Smooth muscle cell of the brain vasculature (primary cell): ENCODE measurements at places on chromosomes 12 and 14.

DNA sequence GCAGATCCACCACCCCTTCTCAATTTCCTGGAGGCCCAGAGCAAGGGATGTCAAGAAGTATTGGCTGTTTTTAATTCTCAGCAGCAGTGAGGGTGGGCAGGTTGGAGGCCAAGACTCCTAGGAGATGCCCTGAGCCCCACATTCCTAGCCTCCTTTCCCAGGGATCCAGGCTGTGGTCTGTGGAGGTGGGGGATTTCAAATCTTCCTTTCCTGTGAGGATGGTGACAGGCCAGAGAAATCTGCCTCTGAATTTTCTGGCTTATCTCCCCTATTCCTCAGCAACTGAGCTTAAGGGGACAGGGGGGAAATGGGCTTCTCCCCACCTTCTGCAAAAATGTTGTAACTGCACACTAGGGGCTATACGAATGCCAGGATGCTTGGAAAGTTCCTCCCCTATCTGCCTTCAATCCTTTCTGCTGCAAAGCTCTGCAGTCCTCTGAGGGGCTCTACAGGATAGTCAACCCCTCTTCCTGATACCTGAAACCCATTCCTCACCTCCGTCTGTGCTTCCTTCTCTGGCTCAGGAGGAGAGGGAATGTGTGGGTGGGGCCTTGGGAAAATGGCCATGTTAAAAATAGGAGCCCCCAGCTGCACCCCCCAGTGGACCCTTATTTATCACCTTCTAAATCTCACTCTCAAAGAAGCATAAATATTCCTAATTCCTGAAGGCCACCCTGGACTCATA lies 6.6 kb downstream of the GPR84 start:
- no peak for DNase-seq

- no peak for DNase-seq
Observed at GRCh38 chr12:75327642-75328041, 2.5 kb downstream of the CAPS2 start.

DNA sequence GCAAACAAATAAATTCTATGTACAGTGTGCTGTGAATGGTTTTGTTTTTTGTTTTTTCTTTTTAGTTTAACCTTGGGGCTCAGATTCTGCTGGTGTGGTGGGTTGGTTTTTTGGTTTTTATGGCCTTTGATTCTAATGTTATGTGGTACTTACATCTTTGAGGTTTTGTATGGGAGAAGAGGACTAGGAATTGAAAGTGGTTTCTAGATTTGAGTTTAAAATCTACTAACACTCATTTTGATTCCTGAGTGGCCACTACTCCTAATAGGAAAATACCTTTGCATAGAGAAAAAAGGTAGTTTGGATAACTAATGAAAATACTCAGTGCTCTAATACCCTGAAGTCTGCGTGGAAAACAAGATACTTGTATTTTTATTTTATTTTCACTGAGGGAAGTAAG lies 137.7 kb downstream of the MON2 start:
- no peak for DNase-seq

DNA sequence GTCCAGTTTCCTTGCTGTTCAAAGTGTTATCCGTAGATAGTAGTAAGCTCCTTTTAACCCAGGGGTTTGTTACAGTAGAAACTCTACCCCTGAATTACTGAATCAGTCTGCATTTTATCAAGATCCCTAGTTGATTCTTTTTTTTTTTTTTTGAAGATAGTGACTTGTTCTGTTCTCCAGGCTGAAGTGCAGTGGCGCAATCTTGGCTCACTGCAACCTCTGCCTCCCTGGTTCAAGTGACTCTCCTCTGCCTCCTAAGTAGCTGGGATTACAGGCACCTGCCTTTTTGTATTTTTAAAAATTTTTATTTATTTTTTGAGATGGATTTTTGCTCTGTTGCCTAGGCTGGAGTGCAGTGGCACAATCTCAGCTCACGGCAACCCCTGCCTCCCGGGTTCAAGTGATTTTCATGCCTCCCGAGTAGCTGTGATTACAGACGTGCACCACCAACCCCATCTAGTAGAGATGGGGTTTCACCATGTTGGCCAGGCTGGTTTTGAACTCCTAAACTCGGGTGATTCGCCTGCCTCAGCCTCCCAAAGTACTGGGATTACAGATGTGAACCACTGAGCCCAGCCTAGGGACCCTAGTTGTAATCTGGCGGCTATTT lies 10.5 kb downstream of the LARP4 start:
- no peak for DNase-seq

DNA sequence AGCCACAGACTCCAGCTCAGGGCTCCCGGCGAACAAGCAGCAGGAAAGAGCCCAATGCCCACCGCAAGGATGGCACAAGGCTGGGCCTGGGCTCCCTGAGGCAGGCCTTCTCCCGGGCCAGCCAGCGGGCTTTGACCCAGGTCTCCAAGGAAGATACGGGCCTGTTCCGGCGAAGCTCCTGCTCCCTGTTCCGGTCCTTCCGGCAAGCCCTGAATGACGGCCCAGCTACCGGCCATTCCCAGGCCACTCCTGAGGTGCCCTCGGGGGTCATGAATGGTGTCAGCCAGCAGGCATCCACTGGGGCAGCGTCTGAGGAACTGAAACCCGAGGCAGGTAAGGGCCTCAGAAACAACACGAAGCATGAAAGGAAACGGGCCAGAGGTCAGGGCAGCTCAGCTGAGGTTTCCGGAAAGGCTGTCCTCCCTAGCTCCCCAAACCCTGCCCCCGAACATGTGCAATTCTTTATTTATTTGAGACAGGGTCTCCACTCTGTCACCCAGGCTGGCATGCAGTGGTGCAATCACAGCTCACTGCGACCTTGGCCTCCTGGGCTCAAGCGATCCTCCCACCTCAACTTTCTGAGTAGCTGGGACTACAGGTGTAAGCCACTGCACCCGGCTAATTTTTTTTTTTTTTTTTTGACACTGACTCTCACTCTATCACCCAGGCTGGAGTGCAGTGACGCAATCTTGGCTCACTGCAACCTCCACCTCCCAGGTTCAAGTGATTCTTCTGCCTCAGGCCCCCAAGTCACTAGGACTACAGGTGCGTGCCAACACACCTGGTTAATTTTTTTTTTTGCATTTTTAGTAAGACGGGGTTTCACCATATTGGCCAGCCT lies 6.0 kb downstream of the EXOC3L4 start:
- DNase-seq: no peak

DNA sequence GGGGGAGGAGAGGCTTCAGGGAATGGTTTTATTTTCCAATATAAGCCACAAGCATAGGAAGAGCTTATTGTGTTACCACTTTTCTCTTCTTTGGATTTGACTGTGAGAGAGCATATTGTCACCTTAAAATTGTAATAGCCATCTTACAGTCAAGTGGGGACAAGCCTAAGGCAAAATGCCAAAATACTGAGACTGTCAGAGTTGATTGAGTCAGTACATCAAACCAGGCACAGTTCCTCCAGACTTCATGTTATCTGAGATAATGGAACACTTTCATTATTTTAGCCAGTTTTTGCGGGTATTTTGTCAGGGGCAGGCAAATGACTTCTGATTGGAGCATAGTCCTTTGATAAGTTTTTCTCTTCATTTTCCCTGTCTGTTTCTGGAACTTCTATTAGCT lies 19.5 kb upstream of the NUBPL start:
- DNase-seq: no peak

- DNase-seq: no peak
Observed at GRCh38 chr14:90191585-90191984, 64.8 kb upstream of the PSMC1 start.

- no peak for DNase-seq
Observed at GRCh38 chr14:70473825-70474224, 21.9 kb downstream of the ADAM21 start.
